ENCODE measurements at places on chromosomes 2 and 18.

- no peak for DNase-seq
Observed at GRCh38 chr18:61948281-61948741, 55.5 kb upstream of the RNF152 start.

DNA sequence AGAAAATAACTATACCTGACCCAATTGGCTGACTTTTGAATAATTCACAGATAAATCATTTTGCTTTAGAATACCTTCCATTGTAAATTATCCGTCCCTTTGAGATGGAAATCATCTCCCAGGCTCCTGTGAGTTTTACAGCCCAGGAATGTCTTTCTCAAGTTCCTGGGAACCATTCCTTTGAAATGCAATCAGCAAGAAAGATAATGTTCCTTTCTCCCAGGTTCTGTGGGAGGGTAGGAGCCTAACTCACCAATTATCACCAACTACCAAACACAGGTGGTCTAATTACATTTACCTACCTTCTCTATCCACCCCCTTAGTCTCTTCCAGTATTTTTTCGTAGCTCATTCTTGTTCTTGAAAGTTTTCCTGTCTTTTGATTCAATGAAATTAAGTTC is 1016.0 kb downstream of the SOCS6 start:
- no peak for DNase-seq

DNA sequence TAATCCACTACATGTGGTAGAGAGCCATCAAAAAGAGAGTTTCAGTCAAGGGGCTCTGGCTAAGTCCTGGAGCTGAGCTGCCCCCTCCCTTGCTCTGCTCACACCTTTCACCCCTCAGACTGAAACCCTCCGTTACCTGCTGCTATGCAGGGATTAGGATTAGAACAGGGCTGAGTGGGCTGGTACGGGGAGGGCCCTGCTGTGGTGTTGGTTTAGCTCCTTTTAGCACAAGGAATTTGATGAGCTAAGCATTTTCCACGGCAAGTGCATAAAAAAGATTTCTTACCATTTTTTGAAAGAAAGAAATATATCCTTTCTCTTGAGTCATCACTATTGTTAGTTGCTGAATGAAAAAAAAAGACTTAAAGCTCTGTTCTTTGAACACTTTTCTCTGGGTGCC is 46.3 kb downstream of the TCF7L1 start:
- no peak for DNase-seq

DNA sequence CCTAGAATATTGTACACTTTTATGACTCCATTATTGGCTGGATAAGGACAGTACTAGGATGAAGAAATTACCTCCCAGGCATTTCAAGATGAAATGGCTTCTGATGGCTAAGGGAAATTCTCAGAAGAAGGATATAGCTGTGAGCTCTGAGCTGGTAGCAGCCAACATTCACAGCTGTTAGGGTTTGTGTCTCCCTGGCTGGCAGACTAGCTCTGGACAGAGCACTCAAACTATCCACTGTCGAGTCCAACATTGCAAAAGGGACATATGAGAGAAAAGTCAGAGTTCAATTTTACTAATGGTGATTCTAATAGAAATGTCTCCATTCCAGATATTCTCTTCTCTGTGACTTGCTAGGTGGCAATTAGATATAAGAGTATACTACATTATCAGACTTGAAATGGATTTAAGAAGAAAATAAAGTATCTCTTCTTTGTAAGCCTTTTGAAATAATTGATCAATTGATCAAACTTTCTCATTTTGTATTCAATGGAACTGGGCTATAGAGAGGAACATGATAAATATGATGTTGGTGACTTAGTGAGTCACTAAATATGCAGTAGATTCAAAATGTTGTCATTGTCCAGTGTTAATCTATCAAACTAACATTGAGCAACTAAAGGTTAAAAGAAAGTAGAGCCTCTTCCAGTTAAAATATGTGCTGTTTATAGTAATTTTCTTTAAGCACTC is 1920.3 kb downstream of the SUCLG1 start:
- DNase-seq: no peak

- no peak for DNase-seq
Observed at GRCh38 chr2:221360312-221360711, 211.8 kb downstream of the EPHA4 start.

DNA sequence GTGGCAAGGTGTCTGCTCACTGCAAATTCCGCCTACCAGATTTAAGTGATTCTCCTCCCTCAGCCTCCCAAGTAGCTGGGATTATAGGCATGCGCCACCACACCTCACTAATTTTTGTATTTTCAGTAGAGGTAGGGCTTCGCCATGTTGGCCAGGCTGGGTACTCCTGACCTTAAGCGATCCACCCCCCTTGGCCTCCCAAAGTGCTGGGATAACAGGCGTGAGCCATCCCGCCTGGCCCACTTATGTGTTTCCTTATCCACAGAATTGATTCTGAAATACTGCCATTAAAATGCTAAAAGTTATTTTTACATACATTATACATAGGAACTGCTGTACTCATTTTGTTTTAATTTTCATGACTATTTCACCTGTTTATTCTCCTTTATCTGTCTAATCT is 529.7 kb upstream of the CDH7 start:
- DNase-seq: no peak

- no peak for DNase-seq
Observed at GRCh38 chr2:30807249-30807648, at the start of gene CAPN13. Gene CAPN13 (minus strand): TSS chr2:30807446. CDS start chr2:30787325, 20,121 bp downstream.

DNA sequence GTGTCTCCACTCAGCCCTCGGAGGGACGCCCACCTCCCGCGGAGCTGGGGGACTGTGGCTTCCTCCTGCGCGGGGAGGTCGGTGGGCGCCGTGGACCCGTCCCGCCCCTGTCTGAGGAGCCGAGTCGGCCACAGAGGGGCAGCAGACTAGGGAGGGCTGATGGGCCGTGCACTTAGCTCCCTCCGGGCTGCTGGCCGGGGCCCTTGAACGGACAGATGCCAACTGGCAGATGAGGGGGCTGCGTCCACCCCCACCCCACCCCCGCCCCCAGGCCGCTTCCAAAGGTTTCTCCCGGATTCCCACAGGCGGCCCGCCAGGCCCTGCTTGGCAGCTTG is 10.4 kb upstream of the UBE2F start:
- DNase-seq: no peak

All from AG04449 (cell line).